Fibroblast of the conjunctiva (primary cell): ENCODE measurements at places on chromosomes 1 and 21.

DNA sequence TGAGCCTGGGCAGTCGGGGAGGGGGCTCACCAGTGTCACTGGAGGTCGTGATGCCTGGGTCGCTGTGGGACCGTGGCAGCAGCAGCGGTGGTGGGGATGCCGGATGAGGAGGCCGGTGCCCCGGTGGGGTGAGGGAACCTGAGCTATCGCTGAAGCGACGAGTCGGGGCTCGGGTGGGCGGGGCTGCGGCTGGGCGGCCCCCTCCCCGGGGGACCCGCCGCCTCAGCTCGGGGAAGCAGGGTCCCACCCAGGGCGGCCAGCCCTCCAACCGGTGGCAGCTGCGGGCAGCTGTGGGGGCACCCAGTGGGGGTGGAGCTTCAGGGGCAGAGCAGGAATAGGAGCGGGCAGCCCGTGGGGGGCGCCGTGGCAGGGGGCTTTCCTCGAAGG lies 5.0 kb downstream of the ENTREP3 start:
- no peak for DNase-seq

DNA sequence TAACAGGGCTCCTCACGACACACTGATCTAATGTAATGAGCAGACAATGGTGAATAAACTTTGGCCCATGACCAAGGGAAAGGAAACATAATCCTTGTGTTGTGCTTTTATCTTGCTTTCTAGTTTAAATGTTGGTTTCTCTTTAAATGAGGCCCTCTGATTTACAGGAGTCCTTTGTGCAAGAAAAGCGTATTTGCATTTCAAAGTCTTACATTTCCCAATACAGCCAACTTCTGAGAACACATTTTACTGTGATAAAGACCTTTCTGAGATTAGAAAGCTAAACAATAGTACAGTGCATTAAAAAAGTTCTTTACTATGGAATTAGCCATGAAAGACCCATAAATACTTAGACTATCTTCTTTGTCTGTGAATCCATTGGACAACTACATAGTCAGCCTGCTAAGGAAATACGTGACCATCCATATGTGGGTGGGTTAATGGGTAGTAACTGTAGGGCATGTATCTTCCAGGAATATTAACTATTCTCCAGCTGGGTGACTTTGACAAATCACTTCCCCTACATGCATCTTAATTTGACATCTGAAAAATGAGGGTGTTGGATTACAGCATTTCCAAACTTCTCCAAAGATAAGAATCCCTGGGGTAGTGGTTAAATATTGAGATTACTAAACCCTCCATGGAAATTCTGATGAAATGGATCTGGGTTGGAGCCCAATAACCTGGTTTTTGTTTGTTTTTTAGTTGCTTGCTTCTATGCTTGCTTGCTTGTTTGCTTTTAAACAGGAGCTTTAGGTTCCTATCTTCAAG lies 50.3 kb upstream of the USP1 start:
- DNase-seq: peak; percentile 24

GRCh38 chr1:201902198-201902597 lies 13.5 kb downstream of the SHISA4 start:
- no peak for DNase-seq

DNA sequence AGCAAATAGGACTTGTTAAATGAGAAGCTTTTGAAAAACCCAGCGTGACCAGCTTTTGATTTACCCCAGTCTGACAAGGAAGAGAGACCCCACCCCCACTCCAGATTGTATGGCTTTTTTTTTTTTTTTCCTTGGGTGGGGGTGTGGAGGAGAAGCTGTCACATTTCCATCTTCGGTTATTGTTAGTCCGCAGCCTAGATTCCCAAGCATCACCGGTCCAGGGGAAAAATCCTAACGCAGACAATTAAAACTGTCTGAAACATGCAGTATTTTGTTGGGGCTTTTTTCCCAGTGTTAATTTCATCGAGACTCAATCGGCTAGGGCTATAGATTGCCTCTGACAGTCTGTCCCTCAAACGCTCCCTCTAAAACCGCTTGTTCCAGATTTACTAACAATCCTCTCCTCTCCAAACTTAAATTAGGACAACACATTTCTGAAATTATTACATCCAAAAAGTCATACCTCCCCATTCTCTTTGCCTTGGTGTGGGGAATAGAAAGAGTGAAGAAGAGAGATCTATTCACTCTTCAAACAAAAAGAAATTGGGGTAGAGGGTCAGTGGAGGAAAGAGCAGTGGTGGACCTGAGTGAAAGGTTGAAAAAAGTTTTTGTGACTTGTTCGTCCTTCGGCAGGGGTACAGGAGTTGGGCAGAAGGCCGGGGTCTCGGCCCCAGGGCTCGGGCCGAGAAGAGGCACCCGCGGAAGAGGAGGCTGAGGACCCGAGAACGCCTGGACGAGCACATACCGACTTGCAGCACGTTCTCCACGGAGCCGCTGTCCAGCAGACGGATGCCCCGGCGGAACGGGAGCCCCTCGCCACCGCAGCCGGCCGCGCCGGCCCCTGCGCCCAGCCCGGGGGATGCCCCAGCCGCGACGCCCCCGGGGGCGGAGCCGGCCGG lies 1.1 kb downstream of the ZSWIM5 start:
- no peak for DNase-seq

GRCh38 chr1:54011316-54012007 lies 6.5 kb downstream of the LDLRAD1 start:
- DNase-seq: no peak

DNA sequence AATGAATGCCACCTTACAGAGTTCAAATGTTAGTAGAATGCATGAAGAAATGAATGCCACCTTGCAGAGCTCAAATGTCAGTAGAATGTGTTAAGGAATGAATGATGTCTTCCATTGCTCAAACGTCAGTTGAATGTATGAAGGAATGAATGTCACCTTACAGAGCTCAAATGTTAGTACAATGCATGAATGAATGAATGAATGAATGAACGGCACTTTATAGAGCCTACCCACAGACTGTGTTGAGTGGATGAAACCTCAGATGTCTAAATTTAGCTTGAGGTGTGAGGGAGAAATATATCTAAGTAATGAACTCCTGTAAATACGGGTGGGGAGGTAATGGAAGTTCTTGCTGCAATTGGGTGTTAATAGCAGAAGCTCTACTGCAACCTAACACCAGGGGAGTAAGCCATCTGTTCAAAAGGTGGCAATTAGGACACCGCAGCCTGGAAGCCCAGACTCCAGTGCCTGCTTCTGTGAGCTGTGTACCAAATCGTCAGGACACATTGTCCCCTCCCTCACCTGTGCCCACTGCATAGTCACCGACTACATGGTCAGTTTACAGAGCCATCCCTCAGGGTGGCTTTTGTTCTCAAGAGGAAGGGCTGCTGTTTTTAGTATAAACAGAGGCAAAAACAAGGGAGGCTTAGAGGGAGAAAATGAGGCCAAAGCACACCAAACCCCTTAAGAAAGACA lies 26.7 kb downstream of the SUSD4 start:
- DNase-seq: no peak

- DNase-seq: no peak
Observed at GRCh38 chr1:154550070-154550469, 8.4 kb downstream of the UBE2Q1 start.

GRCh38 chr1:156095906-156096508 lies 13.7 kb upstream of the MEX3A start:
- no peak for DNase-seq

DNA sequence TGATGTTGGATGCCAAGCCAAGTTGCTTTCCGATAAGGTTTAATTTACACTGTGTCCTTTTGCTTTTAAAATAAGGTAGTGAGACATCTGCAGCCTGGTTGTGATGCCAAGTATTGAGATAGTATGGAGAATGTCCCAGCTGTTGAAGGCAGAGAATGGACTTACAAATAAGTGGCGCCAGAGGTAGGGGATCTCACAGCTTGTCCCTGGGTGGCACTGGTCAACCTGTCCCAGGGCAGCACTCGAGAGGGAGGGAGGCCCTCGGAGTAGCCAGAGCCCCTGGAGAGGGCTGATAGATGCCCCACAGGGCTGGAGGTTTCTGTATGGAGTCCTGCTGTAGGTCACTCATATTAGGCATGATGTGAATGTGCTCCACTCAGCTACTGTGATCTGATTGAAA lies 98.5 kb downstream of the GALNT2 start:
- no peak for DNase-seq

DNA sequence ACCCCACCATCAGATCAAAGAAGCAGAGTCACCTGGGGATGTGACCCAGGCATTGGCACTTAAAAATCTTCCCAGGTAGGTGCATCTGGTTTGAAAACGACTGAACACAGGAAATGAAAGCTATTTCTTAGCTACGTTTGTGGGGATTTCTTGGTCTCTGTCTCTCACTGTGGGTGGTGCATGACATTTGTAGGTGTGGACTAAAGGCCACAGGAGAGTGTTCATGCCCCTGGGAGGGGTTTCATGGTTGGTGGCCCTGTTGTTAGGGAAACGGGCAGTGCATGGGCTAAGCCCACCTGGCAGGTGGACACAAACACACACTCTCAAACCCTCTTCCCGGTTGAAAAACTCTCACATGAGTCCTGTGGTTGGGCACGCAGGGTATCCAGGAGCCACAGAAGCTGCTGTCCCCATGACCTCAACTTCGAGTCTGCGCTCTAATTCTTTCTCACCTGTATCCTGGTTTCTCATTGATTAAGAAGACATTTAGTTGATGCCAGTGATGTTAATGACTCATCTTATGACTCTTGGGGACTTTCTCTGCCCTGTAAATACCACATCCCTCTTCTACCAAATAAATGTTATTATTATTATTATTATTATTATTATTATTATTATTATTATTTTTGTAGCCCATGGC lies 119.4 kb downstream of the MRPS6 start:
- no peak for DNase-seq

DNA sequence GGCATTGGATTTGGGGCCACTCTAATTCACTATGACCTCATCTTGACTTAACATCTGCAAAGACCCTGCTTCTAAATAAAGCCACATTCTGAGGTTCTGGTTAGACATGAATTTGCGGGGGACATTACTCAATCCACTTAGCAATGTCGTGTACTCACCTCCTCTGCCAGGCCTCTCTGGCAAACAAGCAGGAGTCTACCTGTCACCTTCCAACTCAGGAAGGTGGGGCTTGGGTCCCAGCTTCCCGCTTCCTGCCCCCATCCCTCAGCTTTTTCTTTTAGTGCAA lies 177.8 kb downstream of the PSMG1 start:
- no peak for DNase-seq

DNA sequence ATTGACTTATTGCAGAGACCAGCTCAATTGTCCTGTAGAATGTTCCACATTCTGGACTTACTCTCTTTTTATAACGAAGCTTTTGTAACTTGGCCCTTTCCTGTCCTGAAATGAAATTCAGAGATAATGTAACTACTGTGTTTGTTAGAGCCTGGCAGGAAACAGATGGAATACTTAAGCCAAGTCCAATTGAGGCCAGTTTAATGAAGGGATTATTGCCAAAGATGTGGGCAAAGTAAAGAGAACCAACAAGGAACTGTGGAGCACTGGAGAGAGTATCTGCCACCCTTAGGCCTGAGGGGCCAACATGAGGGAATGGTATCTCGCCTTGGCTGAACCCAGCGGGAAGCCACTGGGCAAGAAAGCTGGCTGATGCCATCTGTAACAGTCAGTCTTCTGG lies 32.9 kb downstream of the MFSD2A start:
- DNase-seq: no peak

GRCh38 chr1:183374825-183375224 lies 43.4 kb downstream of the NMNAT2 start:
- DNase-seq: no peak

GRCh38 chr1:193070386-193070753 lies 11.0 kb downstream of the RO60 start:
- no peak for DNase-seq

- no peak for DNase-seq
Observed at GRCh38 chr1:10860682-10861081, 64.2 kb upstream of the CASZ1 start.

DNA sequence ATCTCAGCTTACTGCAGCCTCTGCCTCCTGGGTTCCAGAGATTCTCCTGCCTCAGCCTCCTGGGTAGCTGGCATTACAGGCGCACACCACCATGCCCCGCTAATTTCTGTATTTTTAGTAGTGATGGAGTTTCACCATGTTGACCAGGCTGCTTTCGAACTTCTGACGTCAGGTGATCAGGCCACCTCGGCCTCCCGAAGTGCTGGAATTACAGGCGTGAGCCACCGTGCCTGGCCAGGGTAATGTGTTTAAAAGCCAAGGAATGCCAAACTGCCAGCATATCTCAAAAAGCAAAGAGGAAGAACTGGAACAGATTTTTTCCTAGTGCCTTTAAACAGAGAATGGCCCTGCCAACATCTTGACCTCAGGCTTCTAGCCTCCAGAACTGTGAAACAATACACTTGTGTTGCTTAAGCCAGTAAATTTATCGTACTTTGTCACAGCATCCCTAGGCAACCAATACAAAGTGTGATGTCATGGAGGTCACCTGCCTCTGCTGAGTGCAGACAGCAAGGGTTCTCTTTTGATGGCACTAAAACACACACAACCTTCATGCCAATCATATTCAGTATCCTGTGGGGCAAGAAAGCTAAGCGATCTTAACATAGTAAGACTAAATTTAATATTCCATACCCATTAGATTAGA lies 858.3 kb upstream of the TMPRSS15 start:
- DNase-seq: no peak

- DNase-seq: no peak
Observed at GRCh38 chr1:55456971-55457370, 241.8 kb upstream of the USP24 start.

DNA sequence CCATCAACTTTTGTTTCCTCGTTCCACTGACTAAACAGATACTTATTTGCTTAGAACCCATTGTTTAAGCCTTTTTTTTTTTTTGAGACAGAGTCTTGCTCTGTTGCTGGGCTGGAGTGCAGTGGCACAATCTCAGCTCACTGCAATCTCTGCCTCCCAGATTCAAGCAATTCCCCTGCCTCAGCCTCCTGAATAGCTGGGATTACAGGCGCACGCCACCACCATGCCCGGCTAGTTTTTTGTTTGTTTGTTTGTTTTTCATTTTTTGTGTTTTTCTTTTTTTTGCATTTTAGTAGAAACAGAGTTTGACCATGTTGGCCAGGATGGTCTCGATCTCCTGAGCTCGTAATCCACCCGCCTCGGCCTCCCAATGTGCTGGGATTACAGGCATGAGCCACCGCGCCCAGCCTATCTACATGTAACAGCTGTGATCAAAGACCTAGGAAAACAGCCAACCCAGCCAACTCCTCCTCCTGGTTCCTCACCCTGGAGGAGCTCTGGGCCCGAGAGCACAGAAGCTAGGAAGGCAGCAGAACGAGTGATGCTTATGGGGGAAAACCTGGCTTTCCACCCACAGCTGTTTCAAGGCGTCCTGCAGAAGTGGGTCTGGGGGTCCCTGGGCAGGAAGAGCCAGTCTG lies 32.9 kb downstream of the KCNN3 start:
- no peak for DNase-seq

- no peak for DNase-seq
Observed at GRCh38 chr1:174219606-174220370, 60.5 kb downstream of the RABGAP1L start.

DNA sequence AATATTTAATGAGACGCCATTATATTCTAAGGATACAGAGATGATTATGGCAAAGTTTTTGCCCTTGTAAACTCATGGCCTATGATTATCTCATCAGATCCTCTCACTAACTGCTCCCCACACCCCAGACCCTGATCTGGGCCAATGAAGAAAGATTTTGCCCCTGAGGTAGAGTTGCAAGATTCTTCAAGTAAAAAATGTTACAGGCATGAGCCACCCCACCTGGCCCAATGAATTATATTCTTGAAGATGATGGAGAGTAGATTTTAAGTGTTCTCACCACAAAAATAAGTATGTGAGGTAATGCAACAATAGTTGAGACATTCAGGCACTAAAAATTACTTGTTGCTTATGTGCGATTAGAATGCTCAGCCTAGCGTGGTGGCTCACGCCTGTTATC lies 1.8 kb upstream of the CNR2 start:
- DNase-seq: no peak
